ENCODE measurements at places on chromosomes 3 and 15. TPM values are rescaled to one million over a fixed set of nuclear protein-coding genes. Genes with fewer than 3 reads are reported as not detected.

DNA sequence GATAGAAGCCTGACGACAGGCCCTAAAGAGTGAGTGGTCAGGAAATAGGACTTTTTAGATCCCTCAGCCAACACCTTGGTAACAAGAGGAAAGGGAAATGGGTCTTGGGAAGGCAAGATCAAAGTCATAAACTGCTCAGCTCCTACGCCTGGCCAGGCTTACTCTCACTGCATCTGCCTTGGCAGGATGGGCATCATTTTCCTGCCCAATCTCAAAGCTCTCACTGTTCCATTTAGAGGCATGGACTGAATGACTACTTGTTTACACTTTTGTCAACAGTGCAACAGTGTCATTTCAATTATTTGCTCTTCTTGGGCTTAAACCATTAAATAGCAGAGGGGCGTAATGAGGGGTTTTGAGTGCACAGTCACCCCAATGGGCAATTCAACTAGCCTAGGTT, 808.7 kb downstream of the GRM7 start:
- no peak for DNase-seq

DNA sequence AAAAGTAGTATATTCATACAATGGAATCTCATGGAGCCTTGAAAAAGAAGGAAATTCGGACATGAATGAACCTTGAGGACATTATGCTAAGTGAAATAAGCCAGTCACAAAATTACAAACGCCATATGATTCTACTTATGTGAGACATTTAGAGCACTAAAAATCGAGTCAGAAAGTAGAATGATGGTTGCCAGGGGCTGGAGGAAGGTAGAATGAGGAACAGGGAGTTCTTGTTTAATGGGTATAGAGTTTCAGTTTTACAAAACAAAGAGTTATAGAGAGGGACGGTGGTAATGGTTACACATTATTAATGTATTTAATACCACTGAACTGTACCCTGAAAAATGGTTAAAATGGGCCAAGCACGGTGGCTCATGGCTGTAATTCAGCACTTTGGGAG, 19.5 kb downstream of the UBXN7 start:
- no peak for DNase-seq

DNA sequence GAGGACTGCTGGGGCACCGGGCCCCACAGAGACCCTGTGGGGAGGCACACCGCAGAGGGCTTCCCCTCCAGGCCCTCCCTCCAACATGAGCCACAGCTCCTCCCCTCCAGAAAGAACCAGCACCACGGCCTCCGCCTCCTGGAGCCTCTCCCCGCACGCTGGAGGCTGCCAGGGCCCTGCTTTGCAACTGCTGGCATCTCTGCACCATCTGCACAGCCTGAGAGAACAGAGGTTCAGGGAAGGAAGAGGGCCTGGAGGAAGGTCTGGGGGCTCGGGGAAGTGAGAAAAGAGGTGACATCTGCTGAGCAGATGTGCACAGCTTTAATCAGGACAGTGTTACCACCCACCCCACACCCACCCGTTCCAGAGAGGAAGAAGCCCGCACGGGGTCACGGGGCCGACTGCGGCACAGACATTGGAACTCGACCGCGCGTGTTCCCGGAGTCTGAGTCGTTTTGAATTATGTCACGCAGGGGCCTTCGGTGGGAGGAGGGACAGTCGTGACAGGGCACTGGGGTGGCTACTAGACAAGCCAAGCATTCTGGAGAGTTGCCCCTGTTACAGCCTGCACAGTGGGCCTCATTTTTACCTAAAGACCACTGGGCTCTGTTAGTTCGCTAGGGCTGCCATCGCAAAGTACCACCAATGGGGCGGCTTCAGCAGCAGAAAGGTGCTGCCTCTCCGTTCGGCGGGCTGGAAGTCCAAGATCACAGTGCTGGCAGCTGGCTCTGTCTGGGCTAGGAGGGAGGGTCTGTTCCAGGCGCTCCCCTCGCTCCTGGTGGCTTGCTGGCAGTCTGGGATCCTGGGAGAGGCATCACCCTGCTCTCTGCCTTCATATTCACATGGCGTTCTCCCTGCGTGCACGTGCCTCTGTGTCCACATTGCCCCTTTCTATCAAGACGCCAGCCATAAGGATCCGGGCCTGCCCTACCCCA, 194.8 kb downstream of the XXYLT1 start:
- DNase-seq: peak; percentile 68

The CD200R1 gene
- 2.2 TPM for total RNA-seq

The FAM81A gene
- total RNA-seq: 1.7 TPM

DNA sequence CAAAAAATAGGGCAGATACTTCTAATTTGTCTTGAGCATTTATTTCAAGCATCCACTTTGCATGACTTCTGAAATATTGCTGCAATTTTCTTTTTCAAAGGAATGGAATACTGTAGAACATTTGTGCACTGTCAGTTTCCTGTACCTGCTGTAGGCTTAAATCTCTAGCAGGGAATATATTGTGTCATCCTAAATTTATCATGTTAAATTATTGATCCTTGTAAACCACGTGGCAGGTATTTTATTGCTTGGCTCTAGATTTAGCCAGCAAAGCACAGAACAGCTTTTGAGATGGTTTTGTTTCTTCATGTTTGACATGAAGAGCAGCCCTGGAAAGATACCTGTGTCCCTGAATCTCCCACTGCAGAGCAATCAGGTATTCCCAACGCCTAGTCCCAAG, 470.1 kb downstream of the GABRG3 start:
- DNase-seq: no peak

The PDE12 gene
- total RNA-seq: 16.4 TPM

DNA sequence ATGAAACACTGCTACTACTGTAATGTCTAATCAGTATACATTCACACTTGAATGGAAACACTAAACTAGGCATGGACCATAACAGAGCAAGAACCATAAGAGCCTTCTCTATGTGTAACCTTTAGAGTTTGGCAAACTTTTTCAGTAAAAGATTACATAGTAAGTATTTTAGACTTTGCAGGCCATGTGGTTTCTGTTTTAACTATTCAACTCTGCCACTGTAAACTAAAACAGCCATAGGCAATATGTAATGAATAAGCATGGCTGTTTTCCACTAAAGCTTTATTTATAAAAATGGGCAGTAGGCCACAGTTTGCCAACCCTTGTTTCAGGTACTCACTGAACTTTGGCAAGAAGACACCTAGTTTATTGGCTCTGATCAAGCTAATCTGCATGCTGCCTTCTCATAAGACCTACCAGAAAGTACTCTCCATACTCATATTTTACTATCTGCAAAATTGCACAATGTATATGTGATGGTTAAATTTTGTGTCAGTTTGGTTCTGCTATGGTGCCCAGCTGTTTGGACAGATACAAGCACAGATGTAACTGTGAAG, 46.0 kb downstream of the UACA start:
- no peak for DNase-seq

- peak; percentile 48 for DNase-seq
Observed at GRCh38 chr15:27865323-27865922, 233.7 kb downstream of the OCA2 start.

GRCh38 chr3:5583920-5584319, 396.4 kb downstream of the EDEM1 start:
- no peak for DNase-seq
